ENCODE measurements at places on chromosomes 12 and 14.

DNA sequence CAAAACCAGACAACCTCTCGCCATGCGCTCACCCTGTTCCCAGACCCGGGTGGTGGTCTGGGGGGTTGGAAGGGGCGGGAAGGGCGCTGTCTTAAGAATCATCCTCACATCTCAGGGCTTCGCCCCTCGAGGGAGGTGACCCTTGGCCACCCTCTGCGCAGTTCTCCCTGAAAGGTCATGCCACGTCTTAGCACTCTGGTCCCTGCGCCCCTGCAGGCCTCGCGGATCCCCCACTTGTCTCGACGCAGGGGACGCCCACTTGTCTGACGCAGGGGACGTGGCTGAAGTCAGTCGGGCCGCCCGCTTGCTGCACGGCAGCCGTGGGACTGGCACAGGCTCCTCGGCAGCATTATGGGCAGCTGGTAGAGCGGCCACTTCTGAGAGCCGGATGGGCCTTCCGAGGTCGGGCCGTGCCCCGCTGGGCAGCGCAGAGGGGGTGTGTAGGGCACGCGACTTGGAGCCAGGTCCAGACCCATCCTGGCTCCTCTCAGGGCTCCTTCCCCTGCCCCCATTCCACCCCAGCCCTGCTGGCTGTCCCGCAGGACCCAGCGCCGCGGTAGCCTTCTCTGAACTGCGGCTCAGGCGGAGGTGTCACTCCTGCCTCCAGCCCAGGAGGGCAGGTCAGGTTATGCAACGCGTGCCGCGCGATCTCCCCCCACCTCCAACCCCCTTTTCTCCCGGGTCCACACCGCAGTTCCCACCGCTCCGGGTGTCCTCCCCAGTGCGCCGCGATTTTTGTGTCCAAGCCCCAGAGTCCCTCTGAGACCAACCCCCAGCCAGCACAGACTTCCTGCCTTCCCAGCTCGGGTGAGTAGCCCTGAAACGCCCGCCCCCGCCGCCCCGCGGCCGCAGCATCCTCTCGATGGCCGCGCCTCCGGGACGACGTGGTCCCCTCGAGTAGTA, 40.9 kb upstream of the CAPRIN2 start:
- DNase-seq, result peak; percentile 92

DNA sequence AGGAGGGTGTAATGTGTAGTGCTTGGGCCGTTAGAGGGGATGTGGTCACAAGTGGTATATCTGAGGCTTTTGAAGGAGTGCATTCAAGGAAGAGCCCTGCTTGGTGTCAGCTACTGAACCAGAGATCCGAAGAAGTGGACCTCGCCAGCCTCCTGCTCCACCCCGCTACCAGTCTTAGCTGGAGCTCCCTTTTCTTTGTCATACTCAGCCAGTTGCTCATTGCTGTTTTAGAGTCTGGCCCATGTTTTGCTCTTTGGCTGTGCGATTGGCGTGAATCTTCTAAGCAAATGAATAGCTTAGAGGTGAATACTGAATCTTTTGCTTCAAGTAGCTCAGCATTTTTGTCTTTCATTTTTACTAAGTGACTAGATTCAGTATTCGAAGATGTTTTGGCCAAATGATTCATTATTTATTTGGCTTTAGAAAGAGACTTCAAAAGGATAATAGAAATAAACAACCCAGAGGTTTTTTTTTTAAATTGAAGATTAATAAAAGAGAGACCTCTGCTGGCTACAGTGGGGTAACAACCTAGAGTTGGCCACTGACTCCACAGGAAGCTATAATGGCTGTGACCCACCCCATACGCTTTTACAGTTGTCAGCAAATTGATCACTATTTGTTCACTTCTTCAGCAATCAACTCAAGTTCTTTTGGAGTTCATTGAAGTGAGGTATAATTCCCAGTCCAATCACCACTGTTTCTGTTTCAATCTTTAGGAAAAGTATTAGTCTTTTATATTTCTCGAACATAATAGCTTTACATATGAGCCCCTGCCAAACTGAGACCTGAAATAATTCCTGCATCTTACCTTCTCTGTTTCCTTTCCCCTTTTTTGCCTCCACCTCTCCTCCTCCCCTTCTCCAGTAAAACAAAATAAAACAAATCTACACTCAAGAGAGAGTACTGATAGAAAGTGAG, 19.9 kb downstream of the CDKN1B start:
- peak; percentile 68 for DNase-seq

- DNase-seq, result no peak
These were observed 2.3 kb upstream of the KLRD1 start for GRCh38 chr12:10305411-10305810.

- peak; percentile 4 for DNase-seq
These were observed 256.9 kb downstream of the SYT1 start for GRCh38 chr12:79121486-79121885.

GRCh38 chr12:61916831-61917230, 343.4 kb upstream of the USP15 start:
- peak; percentile 1 for DNase-seq

- DNase-seq, result no peak
These were observed 668 bp downstream of the MRPS35 start for GRCh38 chr12:27711317-27711682.

GRCh38 chr14:60958146-60958545, 22.7 kb downstream of the TRMT5 start:
- DNase-seq, result no peak

GRCh38 chr12:79453820-79454219, 236.9 kb downstream of the PAWR start:
- DNase-seq, result no peak
